NCI-H82 (cell line): ENCODE measurements at places on chromosomes 2 and 18.

DNA sequence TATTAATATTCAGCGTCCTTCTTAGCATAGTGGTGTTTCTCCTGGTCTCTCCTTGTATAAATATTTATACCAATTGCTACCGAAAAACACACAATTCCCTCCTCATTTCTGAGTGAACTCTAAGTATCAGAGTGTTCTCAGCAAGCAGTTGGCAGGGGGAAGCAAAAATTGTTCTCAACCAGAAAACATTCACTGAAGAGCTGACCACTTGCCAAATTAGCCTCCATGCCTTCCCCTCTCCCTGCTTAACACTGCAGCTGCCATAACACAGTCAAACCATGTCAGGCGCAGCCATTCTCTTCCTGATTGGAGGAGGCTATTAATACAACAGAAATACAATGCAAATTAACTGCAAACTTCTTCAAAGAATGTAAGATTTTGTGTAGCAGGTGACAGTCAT lies 105.0 kb downstream of the COL6A3 start:
- DNase-seq = no peak

- no peak for DNase-seq
Measured at GRCh38 chr18:5503740-5504139, 40.1 kb downstream of the EPB41L3 start.

- DNase-seq = no peak
Measured at GRCh38 chr2:39468579-39469451, 31.7 kb upstream of the MAP4K3 start.

- no peak for DNase-seq
Measured at GRCh38 chr2:11753886-11754699, 7.7 kb downstream of the LPIN1 start.

GRCh38 chr2:218146056-218146455 lies 20.2 kb downstream of the CXCR2 start:
- DNase-seq = no peak

GRCh38 chr2:102262216-102263129 lies 48.9 kb upstream of the IL1RL1 start:
- DNase-seq = no peak

- peak; percentile 73 for DNase-seq
Measured at GRCh38 chr2:16155366-16155765, 215.0 kb downstream of the MYCN start.

DNA sequence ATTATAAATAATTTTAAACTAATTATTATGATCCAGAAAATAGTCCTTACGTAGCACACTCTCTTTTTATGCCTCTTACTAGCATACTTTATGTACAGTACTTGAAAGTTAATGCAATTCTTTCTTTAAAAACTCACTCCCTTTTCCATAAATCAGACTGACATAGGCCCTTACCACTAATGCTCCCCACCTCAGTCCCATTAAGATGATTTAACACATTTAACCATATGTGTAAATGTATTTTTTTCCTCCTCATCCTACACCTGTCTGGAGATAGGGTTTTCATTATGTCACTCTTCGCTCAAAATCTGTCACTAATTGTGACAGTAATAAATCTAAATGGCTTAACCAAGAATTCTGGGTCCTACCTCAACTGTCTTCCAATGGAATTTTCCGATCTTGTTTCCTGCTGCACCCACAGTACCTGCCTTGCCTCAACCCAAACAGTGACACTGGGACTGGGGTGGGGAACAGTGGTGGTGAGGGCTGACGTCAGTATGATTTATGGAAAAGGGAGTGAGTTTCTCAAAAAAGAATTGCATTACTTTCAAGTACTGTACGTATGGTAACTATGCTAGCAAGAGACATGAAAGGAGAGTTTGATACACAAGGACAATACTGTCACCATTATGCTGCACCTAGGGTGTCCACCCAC lies 25.1 kb downstream of the EFEMP1 start:
- DNase-seq = no peak

DNA sequence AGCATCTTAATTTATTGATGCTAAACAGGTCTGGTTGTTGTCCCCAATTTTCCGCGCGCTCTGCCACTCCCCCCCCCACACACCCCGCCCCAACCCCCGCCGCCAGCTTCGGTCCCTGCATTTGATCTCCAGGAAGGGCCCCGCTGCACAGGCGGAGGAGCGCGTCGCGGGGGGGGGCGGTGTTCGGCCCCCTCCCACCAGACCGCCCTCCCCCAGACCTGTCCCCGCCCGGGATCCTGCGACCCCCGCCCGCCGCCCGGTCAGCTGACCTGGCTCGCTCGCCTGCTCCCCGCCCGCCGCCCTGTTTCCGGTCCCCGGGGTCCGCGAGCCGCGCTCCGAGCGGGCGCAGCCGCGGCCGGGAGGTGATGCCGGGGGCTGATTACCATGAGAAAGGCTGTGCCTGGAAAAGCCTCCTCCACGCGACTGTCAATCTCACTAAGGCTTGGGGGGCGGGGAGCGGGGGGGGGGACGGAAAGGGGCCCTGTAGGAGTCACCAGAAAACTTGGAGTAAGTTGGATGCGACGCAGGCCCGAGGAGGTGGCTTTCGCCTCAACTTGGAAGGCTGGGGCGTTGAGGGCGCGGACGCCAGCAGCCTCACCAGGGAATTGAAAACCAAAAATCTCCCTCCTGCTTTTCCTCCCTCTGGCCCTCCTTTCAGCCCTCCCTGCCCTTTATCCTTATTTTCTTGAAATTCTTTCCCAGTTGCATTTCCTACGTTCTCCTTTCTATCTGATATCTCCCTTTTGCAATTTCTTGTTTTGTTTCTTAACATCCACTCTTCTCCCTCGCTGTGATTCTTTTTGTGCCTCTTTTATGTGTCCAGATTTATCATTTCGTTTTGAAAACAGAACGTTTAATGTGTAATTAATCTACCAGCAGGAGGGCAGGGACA lies 4.4 kb upstream of the ZEB2 start:
- peak; percentile 82 for DNase-seq

GRCh38 chr18:2204736-2205135 lies 366.6 kb downstream of the METTL4 start:
- DNase-seq = no peak

GRCh38 chr2:152098496-152099366 lies at the start of gene CACNB4:
CACNB4 (minus strand) TSS chr2:152099044.
- peak; percentile 52 for DNase-seq

DNA sequence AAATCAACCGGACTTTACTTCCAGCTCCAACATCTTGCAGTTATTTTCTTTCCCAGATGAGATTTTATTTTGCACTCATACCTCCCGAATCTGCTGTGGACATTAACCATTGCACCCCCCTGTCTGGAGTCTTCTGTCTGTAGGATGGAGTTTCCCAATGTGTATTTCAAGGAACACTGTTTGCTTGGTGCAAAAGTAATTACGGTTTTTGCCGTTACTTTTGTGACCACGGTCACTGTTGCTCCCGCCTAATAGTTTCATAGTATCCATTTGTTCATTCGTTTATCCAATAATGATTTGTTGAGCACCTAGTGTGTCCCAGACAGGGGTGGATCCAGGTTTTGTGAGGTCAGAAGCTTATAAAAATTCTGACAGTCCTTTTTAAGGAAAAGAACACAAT lies 90.3 kb upstream of the BCL11A start:
- DNase-seq = no peak
